ENCODE measurements at places on chromosomes 5 and 9.
A peak's percentile ranks its signal among the peaks of the same experiment; 100 is the strongest.

GRCh38 chr5:31867219-31867618 is 228.3 kb downstream of the PDZD2 start:
- no peak for DNase-seq

DNA sequence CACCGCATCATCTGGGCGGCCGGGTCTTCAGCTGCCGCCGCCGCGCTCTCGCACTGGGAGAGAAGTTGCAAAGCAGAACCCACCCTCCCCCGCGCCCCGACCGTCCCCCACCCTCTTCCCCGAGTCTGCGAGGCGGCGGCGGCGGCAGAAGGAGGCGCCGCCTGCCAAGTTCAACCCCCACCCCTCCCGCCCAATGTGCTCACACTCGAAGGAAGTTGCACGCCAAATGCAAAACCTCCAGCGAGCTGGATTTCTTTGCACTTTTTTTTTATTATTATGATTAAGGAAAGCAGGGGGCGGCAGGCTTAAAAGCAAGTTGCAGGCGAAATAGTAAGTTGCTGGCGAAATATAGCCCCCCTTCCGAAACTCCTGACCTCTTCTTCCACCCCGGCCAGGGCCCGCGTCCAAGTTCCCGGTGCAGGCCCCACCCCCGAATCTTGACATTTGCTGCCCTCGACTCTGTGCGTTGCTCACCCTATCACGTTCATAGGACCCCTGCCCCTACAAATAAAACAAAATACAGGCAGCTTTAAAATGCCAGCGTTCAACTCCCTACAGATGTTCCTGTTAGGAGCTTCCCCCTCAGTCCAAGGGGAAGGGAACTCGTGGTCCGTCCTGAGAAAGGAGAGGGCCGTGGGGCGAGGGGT is 1.1 kb upstream of the NR3C1 start:
- DNase-seq, result peak; percentile 70

GRCh38 chr5:178786859-178787499 is 56.5 kb upstream of the ZNF354A start:
- no peak for DNase-seq

GRCh38 chr9:74122216-74122615 is 374.9 kb upstream of the RORB start:
- DNase-seq, result no peak

GRCh38 chr9:127793093-127793708 is 7.4 kb downstream of the CDK9 start:
- no peak for DNase-seq

- DNase-seq, result no peak
Observed at GRCh38 chr5:10306114-10306513, 1.6 kb downstream of the CMBL start.

DNA sequence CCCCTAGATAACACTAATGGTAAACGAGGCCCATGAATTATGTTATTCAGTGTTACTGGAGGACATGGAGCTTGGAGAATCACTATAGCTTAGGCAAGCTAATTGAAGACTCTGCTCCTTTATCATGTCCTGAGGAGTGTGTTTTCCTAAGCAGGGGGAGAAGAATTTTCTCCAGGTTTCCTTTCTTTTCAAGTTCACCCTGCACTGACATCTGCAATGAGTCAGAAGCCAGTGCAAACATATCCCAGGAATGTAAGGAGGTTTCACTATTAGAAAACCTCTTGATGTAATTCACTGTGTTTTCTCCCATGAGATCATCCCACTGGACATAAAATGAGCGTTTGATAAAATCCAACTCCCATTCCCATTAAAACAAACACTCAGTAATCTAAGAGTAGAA is 75.6 kb downstream of the DMRT2 start:
- no peak for DNase-seq

DNA sequence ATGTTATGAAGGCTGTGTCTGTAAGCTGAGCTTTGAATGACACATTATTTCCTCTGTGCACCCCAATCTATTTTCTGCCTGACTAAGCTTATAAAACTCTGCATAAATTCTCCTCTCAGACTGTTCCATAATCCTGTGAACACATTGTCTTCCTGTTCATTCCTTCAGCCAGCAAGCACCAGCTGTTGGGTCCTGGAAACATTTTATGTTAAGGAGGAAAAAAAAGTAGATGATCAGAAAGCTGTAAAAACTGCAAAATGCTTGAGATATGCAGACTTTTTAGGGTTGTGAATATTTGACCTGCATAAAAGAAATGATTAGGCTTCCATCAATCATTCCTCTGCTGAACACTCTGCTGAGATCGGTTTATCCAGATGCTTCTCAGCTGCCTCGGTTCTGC is 1246.0 kb upstream of the DMAC1 start:
- DNase-seq, result no peak

DNA sequence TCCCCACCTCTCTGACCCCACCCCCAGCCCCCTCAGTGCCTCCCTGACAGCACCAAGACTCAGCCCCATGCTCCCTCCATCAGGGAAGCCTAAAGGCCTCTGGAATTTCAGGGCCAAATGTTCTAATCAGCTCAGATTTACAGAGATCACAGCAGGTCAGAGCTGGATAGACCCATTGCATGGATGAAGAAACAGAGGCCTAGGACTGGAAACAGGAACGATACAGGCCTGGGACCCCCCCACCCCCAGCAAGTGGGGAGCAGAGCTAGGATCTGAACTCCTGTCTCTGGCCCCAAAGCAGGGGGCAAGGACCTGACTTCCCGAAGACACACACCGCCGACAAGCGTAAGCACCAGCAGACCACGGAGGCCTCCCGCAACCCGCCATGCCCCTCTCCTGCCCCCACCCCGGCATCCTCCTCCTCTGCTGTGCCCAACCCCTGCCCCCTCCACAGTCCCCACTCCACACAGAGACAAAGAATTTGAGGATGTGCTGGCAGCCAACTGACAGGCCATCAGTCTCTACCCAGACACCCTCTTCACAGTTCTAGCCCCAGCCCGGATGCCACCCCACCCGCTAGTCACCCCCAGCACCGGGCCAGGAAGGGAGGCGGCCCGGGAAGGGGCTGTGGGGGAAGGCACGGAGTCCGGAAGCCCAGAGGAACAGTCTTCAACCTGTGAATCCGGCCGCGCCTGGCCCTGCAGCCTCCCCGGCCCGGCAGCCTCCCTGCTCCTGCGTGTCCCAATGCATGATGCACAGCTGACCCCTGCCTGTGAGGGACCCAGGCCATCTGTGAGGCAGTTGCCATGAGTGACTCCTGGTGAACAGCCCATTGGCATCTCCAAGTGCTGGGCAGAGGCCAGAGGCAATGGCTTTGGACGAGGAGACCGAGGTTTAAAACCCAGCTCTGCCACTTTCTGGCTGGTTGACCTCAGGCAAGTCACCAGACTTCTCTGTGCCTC is 31.3 kb downstream of the NDUFA8 start:
- DNase-seq, result peak; percentile 4

DNA sequence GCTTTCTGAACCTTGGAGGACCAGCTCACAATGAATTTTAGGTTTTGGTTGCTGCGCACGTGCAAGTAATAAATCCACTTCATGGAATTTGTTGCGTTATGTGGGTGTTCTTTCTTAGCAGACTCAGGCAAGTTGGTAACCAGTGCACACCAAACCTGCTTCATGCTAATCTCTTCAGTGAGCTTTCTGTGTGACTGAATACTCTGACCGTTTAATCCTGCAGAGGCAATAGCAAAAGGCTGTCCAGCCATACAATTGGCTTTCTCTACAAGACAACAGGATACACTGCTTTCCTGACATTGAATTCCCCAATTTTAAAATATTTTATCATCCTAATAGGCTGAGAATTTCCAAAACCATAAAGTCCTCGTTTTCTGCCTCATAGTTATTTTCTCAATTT is 10.3 kb downstream of the UGT3A2 start:
- DNase-seq, result no peak
